ENCODE measurements at places on chromosomes 1 and 21.

GRCh38 chr1:184392779-184393522 lies 6.1 kb downstream of the C1orf21 start:
- DNase-seq: no peak

DNA sequence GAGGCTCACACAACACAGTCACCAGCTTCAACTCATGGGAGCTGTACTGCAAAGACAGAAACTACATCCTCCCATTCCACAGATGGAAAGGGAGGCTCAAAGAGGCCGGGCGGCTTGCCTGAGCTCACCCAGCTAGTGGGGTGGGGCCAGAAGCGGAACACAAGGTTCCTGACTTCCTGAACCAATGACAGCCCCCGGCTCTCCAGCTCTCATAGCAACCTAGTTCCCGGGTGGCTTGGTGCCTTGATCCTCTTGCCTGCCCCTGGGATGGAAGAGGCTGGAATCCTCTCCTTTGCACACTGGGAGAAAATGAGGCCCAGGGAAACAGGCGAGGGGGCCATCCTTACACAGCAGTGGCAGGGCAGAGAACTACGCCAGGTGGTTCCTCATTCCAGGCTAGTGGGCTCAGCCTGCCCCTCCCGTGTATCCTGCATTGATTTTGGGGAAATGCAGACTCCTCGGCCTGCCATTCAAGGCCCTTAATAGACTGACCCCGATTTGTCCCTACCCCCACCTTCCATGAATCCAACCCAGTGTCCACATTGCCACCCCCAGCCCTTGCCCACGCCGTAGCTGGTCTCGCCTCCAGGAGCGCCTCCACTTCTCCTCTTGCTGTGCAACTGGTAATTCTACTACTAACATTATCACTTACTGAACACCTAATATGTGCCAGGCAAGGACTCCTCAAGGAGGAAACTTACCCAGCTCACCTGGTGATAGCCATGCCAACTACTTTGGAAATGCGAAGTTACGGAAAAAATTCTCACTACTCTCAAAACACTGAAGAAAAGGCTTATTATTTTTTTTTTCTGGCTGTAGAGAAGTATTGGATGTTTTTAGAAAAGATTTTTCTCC lies 5.0 kb downstream of the RAP1GAP start:
- DNase-seq: no peak

GRCh38 chr1:100710906-100711682 lies 8.4 kb upstream of the VCAM1 start:
- DNase-seq: no peak

DNA sequence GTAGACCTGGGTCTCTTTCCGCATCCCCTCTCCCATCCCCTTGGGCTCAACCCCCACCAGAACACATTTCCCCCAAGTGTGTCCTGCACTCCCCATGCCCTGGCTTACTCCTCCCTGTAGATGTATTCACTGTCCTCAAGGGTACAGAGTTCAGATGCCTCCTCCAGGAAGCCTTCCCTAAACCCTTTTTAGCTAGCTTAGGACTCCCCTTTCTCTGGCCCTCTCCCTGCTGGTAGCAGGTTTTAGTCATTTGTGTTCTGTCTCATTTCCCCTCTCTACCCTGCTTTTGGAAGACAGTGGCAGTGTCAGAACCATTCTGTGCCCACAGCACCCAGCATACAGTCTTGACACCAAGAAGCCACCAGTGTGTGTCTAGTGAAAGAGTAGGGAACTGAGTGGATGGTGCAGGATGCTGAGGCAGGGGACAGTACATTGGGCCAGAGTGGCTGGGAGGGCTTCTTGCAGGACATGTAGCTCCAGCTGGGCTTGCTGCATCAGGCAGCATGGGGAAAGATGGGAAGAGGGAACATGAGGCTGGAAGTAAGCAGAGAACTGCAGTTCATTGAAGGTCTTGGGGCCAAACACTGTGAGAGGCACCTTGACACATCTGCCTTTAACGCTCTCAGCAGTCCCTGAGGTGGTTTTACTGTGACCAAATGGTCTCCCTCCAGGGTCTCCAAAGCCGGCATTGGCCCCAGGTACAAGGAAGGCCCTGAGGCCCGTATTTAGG lies 2.5 kb downstream of the FOXO6 start:
- no peak for DNase-seq

DNA sequence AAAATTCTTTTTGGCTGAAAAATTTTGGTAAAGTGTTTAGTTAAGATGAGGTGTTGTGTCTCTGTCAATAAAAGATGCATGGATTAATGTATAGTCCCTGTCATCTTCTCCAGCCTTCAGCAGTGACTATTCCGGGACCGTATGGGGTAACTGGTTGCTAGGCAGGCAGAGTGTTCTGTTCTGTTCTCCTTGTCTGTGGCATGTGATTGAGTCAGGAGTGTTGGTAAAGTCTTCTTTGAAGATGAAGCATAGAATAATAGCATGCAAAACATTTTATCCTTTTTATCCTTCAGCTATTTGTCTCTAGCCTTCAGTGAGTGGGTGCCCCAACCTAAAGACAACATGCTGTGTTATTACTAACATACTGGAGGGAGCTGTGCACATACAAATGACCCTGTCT lies 74.6 kb downstream of the RGL1 start:
- DNase-seq: no peak

DNA sequence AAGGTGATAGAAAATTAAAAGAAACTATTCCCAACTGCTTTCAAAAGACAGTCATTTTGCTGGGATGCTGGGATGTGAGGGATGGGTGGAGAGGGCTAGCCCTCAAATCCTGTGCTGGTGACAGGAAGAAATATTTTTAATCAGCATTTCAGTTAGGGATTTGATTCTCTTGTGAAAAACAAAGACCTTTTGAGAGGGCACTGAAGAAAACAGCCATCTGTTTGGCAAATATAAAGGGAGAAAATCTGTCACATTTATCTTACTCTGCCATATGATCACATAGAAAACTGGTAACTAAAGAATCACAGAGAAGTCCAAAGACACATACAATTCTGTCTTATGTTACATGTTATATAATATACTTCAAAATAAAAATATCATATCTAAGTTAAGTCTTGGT lies 12.3 kb downstream of the STXBP3 start:
- DNase-seq: no peak

DNA sequence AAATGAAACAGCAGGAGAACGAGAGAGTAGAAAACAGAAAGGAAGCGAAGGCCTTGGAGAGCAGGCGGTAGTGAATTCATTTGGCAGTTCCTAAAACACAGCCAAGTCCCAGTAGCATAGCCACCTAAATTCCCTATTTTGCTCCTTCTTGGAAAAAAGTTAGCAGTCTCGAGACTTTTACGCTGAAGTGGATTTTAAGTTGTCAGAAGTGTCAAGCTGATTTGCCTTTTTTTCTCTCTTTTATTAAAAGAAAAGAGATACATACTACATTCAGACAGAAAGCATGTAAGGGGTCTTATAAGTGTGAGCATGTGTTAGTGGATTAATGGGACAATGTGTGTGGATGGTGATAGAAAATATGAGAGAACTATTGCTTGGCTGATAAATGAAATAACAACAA lies 19.2 kb downstream of the NFIA start:
- no peak for DNase-seq

Data from RPMI7951 (cell line).